ENCODE measurements at places on chromosomes 6 and 20.

- DNase-seq: no peak
Observed at GRCh38 chr20:11982955-11983470, 65.3 kb downstream of the BTBD3 start.

GRCh38 chr6:4632421-4632820 is 143.8 kb upstream of the CDYL start:
- no peak for DNase-seq

GRCh38 chr6:161257793-161258457 is 15.9 kb downstream of the AGPAT4 start:
- DNase-seq: no peak

- DNase-seq: no peak
Observed at GRCh38 chr6:118092086-118092485, 185.0 kb downstream of the SLC35F1 start.

DNA sequence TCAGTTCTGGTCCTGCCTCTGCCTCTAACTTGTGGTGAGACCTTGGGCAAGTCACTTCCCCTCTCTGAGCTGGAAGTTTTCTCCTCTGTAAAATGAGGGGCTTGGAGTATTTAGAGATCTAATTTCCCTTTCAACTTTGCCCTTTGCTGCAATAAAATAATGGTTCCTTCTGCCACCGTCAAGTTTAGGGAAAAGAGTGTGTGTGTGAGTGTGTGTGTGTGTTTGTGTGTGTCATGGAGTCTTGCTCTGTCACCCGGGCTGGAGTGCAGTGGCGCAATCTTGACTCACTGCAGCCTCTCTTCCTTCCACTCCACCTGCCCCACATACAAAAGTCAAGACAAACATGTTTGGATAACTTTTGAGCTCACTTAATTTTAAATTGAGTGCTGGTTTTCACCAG is 39.2 kb upstream of the PIM1 start:
- no peak for DNase-seq

DNA sequence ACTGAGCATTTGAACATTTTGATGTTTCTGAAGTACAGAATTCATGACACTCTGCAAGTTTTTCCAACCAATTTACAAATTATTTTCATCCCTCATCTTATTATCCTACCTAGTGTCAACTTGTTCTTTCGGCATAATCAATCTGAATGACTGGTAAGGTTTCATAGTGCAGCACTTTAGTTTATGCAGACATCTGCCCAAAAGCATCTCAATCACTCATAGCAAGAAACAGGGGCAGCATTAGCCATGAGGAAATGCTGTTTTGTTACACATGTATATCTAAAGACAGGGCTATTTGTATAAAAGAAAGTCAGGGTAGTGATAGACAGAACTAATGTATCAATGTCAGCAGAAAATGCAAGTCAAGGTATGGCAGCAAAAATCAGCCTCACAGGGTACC is 378.1 kb upstream of the AGPAT4 start:
- DNase-seq: no peak

- no peak for DNase-seq
Observed at GRCh38 chr6:154157082-154157481, 118.0 kb downstream of the OPRM1 start.

DNA sequence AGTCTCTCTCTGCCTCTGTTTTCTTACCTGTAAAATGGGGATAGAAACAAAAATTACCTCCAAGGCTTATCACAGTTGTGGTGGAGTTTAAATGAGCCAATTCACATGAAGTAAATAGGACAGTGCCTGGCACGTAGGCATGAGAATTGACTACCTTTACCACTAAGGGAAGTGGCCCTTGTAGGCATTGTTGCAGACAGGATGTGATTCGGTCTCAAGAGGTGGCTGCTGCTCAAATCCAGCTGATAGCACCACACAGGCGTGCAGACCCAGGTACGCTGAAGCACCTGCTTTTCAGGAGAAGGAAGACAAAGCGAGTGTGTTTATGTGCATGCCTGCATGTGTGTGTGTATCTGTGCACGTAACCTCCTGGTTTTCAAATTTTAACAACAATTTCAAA is 108.6 kb downstream of the EYA2 start:
- DNase-seq: no peak

All from stimulated activated CD8-positive, alpha-beta memory T cell treated with anti-CD3 and anti-CD28 coated beads, Interleukin-7, amount 100 ng/mL, for 48 hours (primary cell).